ENCODE measurements at places on chromosomes 11 and 22.

DNA sequence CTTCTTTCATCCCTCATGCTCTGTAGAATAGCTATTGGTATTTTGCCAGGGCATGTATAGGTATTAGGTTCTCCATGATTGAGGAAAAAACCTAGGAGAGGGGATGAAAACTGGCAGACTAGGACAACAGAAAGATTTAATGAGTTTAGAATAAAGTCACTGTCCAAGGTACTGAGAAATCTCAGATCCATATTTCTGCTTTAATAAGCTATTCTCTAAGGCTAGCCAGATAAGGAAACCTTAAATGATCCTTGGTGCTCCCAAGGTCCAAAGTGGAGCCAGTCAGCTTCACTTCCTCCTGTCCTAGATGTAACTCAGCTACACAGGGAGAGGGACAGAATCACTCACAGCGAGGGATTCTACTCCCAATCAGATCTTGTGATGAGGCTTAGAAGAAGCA lies 13.7 kb upstream of the CSNK2A3 start:
- no peak for DNase-seq

DNA sequence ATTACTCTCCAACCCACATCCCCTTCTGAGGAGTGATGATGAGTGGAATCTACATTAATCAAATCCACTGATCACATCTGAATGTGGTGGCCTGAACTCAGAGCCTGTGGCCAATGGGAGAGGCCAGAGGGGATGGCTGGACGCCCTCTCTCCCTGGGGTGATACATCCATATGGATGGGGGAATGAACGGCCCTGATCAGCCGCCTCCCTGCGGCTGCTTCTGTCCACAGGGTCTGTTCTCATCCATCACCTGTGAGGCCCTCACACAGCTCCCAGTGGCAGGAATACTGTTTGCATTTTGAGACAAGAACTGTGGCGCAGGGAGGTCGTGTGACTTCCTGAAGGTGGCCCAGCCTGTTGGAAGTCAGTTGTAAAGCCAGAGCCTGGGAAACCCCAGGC lies 78.3 kb upstream of the SHISAL1 start:
- DNase-seq = no peak

- DNase-seq = no peak
Observed at GRCh38 chr22:22933100-22933806, 45.6 kb downstream of the IGLL5 start.

- no peak for DNase-seq
Observed at GRCh38 chr11:45063669-45064068, 82.8 kb upstream of the PRDM11 start.

GRCh38 chr11:20541503-20541902 lies 57.9 kb upstream of the SLC6A5 start:
- DNase-seq = peak; percentile 24
